Activated CD4-positive, alpha-beta T cell treated with anti-CD3 and anti-CD28 coated beads for 36 hours (primary cell): ENCODE measurements at places on chromosomes 1 and 21. TPM values are rescaled to one million over a fixed set of nuclear protein-coding genes. Genes with fewer than 3 reads are reported as not detected.

DNA sequence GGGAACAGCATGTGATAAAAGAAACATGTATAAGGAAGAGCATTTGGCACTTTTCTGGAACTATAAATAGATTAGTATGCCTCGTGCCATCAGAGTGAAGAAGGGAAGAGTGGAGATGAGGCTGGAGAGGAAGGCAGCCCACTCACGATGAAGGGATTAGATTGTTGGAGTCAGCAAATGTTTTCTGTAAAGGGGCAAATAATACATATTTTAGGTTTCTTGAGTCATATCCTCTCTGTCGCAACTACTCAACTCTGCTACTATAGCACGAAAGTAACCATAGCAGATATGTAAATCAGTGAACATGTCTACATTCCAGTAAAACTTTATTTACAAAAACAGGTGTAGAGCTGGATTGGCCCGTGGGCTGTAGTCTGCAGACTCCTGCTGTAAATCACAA is 147.8 kb downstream of the TENT5C start:
- DNase-seq, result no peak
- H3K27ac ChIP-seq, result no peak overlapping the region
- no peaks in the 10 kb centered on the region for H3K36me3 ChIP-seq
- peaks cover 30% of the 10 kb centered on the region for H3K27me3 ChIP-seq
- H3K4me3 ChIP-seq, result no peak overlapping the region

DNA sequence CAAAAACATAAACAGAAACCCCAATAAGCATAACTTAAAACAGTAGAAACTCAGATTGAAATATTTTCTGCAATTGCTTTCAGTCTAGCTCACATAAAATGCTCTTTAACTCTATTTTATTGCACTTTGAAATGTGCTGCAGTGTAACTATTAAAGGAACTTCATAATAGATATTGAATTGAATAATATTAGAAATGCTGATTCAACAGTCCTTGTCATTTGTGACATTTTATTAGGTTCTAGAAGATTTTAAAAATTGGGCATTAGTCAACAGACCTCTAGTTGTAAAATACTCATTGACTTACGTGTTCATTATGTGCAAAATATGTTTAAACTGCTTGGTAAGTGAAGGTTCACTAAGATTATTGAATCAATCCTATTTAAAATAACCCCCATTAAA is 1422.3 kb downstream of the PLA2G4A start:
- H3K27ac ChIP-seq, result no peak overlapping the region
- H3K36me3 ChIP-seq, result no peaks in the 10 kb centered on the region
- H3K4me1 ChIP-seq, result no peaks in the 10 kb centered on the region
- no peaks in the 10 kb centered on the region for H3K27me3 ChIP-seq
- H3K4me3 ChIP-seq, result no peak overlapping the region

RIPPLY3 gene
- 0.16 TPM for total RNA-seq

PFKL gene
- total RNA-seq, result 202 TPM

TCHHL1 gene
- not detected for total RNA-seq

LCE2C gene
- total RNA-seq, result not detected

- H3K4me3 ChIP-seq, result no peak overlapping the region
- H3K36me3 ChIP-seq, result peaks cover 28% of the 10 kb centered on the region
- no peaks in the 10 kb centered on the region for H3K27me3 ChIP-seq
- peaks cover 4% of the 10 kb centered on the region for H3K4me1 ChIP-seq
These were observed 25.6 kb downstream of the LRRC42 start for GRCh38 chr1:53971718-53972117.

DNA sequence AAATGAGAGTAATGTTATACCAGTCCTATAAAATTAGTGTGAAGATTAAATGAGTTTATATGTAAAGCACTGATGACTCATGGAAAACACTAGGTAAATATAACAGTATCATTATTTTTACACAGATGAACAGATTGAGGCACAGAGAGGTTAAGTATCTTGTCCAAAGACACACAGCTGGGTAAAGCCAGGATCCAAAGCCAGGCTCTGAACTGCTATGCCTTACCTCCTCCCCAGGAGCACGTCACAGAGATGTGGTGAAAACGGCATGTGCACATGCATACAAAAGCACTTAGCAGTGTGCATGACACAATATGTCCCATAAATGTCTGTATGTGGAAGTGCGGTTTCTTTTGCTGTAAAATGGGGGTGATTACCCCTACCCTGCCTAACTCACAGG is 56.9 kb downstream of the MAN1C1 start:
- H3K4me3 ChIP-seq, result no peak overlapping the region
- no peaks in the 10 kb centered on the region for H3K27me3 ChIP-seq
- peak; percentile 39 for DNase-seq

CELA2B gene
- not detected for total RNA-seq

DNA sequence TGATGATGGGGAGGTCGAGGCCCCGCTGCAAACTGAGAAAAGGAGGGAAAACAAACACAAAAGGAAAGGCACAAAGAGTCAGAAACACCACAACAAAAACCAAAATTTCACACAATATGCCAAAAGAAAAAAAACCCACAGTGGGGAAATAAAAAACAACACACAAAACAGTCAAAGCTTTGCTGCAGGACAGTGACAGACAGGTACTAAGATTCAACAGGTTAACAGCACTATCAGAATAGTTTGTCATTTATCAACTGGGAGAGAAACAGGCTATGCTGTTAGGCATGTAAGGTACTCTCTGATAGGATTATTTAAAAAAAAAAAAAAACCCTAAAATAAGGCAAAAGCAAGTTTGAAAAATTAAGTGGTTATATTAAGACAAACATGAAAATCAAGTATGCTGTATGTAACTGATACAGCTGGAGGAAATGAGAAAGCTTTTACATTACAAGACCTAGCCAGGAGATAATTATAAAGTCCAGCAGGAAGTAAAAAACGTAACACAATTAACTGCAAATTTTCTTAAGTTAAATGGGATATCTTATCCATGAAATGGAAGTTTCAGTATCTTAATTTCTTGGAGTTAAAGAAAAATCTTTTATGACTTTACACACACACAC is 179.0 kb downstream of the EIF4G3 start:
- no peaks in the 10 kb centered on the region for H3K27me3 ChIP-seq
- no peak overlapping the region for H3K27ac ChIP-seq
- peaks cover 15% of the 10 kb centered on the region for H3K4me1 ChIP-seq
- peaks cover 4% of the 10 kb centered on the region for H3K36me3 ChIP-seq
- no peak overlapping the region for H3K4me3 ChIP-seq

GRCh38 chr21:15092745-15093144 is 27.9 kb upstream of the NRIP1 start:
- no peaks in the 10 kb centered on the region for H3K27me3 ChIP-seq
- H3K36me3 ChIP-seq, result no peaks in the 10 kb centered on the region
- no peak overlapping the region for H3K4me3 ChIP-seq
- no peak for DNase-seq

DNA sequence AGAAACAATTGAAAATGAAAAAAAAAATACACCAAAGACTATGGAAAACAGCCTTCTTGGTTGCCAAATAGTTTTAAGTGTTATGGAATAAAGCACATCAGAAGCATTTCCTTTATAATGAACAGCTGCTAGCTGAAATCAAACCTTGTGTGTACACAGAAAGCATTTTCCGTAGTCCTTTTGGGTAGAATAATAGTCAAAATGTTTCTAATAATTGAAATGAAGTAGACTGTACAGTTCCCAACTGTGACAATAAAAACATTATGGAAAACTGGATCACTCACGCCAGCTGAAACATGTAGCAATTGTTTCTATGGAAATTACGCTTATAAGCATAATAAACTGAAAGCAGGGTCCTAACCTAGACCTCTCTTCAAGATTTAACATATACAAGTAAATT is 856.3 kb upstream of the B3GALT2 start:
- no peaks in the 10 kb centered on the region for H3K36me3 ChIP-seq
- no peaks in the 10 kb centered on the region for H3K27me3 ChIP-seq
- no peak overlapping the region for H3K27ac ChIP-seq

GRCh38 chr1:58367217-58367616 is 179.3 kb downstream of the OMA1 start:
- no peaks in the 10 kb centered on the region for H3K27me3 ChIP-seq
- H3K4me3 ChIP-seq, result no peak overlapping the region
- H3K27ac ChIP-seq, result no peak overlapping the region
- no peak for DNase-seq
- H3K36me3 ChIP-seq, result peaks cover 3% of the 10 kb centered on the region

DBT gene
- 12.8 TPM for total RNA-seq

DNA sequence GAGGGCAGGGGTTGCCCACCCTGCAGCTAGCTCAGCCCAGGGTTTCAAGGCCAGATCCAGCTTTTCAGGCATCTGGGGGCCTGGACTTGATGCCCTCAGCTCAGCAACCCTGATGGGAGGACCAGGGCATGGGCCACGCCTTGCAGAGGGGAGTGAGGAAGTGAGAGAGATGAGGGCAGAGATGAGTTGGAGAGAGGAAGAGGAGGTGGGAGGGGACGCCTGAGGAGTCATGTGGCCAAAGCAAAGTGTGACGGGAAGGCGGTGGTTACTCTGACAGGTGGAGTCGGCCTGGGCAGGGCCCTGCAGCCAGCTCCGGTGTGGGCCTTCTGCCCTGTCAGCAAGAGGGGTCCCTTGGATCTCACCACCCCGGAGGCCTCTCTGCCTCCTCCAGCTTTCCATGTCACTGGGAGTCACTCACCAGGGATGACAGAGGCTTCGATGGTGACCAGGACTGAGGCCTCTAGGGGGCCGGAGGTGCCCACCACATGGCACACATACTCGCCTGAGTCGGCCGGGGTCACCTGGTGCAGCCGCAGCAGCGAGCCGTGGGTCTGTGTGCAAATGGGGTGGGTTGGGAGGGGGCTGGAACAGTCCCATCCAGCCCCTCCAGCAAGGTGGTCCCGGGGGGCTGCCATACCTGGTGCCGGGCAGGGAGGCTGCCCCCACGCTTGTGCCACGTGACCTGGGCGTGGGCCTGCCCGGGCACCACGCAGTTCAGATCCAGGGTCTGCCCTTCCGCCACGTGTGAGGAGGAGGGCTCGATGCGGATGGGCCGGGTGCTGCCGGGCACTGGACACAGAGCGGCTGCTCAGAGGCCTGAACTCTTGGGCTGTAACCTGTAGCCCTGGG is 40.4 kb downstream of the LDLRAD2 start:
- DNase-seq, result peak; percentile 12
- no peaks in the 10 kb centered on the region for H3K27me3 ChIP-seq
- H3K36me3 ChIP-seq, result no peaks in the 10 kb centered on the region
- H3K4me1 ChIP-seq, result no peaks in the 10 kb centered on the region
- H3K4me3 ChIP-seq, result no peak overlapping the region

- no peak overlapping the region for H3K27ac ChIP-seq
- H3K4me1 ChIP-seq, result peaks cover 4% of the 10 kb centered on the region
- no peak for DNase-seq
- no peaks in the 10 kb centered on the region for H3K27me3 ChIP-seq
- H3K36me3 ChIP-seq, result peaks cover 3% of the 10 kb centered on the region
These were observed 3.0 kb upstream of the NEK7 start for GRCh38 chr1:198153804-198154203.

DNA sequence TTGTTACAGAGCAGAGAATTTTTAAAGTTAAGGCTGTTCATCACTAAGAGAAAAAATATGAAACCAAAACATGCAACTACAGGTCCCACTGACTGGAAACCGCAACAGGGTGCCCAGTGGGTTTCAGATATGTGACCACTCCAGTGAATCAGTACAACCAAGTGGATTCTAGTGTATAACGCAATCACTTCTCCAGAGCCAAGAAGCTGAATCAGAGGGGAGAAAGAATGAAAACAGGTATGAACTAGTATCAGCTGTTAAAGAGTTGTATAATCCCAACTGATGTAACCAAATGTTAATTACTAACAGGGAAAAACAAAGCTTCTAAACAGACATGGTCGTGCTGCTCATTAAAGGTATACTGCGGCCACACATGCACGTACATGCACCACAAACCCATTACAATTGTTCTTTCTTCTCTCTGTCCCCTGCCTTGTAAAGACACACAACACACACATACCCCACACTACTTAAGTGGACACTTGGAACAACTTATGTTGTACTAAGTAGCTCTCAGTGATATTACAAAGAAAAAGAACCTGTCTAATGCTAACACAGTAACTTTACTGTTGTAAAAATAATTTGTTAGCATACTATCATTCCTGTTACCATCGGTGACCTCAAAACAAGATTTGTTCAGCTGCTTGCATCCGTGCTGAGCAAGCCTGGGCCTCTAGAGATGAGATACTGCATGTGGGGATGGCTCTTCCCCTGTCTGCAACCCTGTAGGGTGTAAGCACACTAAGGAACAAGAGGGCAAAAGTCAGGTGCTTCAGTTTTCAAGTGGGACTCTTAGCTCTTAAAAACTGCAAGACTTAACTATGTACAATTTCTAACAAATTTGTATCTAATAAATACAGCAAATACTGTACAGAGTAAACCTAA is 74.2 kb downstream of the PTPN14 start:
- H3K36me3 ChIP-seq, result no peaks in the 10 kb centered on the region
- no peak overlapping the region for H3K27ac ChIP-seq
- no peak overlapping the region for H3K4me3 ChIP-seq
- peaks cover 2% of the 10 kb centered on the region for H3K4me1 ChIP-seq
- peaks cover 10% of the 10 kb centered on the region for H3K27me3 ChIP-seq

- DNase-seq, result no peak
- no peaks in the 10 kb centered on the region for H3K36me3 ChIP-seq
- H3K4me1 ChIP-seq, result no peaks in the 10 kb centered on the region
- H3K4me3 ChIP-seq, result no peak overlapping the region
- H3K27ac ChIP-seq, result no peak overlapping the region
These were observed 131.8 kb downstream of the PDE4B start for GRCh38 chr1:65924471-65924870.

HHAT gene
- total RNA-seq, result 0.82 TPM

DNA sequence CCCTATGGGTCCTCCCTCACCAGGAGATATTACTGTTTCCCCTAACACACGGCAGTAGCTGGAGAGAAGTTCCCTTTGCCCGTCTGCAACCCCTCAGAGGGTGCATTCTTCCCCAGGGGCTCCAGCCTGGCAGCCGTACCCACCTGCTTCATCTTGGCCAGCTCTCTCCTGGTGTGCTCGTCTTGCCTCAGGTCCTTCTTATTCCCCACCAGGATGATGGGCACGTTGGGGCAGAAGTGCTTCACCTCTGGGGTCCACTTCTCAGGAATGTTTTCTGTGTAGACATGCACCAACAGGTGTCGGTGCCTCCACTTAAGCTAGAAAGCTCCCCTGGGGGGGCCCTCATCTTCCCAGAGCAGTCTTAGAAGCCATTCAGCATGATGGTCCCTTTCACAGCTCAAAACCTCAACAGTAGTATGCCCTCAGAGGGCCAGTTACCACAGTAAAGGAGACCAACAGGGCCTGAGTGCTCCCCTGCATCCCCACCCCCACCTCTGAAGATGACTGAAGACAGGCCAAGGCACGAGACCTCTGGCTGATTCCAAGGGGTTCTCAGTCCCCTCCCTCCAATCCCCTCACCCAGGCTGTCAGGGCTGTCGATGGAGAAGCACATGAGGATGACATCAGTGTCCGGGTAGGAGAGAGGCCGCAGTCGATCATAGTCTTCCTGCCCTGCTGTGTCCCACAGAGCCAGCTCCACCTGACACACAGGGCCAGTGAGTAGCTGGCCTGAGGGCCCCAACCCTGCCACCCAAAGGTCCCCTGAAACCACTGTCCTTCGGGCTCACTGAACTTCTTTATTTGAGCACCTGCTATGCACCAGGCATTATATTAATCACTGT is 4.3 kb downstream of the RHOC start:
- no peak overlapping the region for H3K4me3 ChIP-seq
- peaks cover 19% of the 10 kb centered on the region for H3K36me3 ChIP-seq
- no peak for DNase-seq
- H3K4me1 ChIP-seq, result peaks cover 69% of the 10 kb centered on the region

GRCh38 chr1:985126-985525 is 3.2 kb upstream of the PERM1 start:
- no peak overlapping the region for H3K27ac ChIP-seq
- H3K36me3 ChIP-seq, result no peaks in the 10 kb centered on the region
- DNase-seq, result no peak
- peaks cover 22% of the 10 kb centered on the region for H3K27me3 ChIP-seq
- H3K4me3 ChIP-seq, result no peak overlapping the region
